ENCODE measurements at places on chromosomes 2 and 18. TPM values are rescaled to one million over a fixed set of nuclear protein-coding genes. Genes with fewer than 3 reads are reported as not detected.

- DNase-seq = no peak
- no peaks in the 10 kb centered on the region for H3K36me3 ChIP-seq
- H3K4me3 ChIP-seq = no peak overlapping the region
- H3K27me3 ChIP-seq = peaks cover 15% of the 10 kb centered on the region
- H3K4me1 ChIP-seq = no peaks in the 10 kb centered on the region
Observed at GRCh38 chr2:226667736-226668135, 131.9 kb downstream of the IRS1 start.

GRCh38 chr2:120180066-120180465 lies 43.1 kb downstream of the TMEM185B start:
- H3K27ac ChIP-seq = no peak overlapping the region
- H3K36me3 ChIP-seq = peaks cover 2% of the 10 kb centered on the region
- H3K4me1 ChIP-seq = peaks cover 55% of the 10 kb centered on the region
- H3K4me3 ChIP-seq = no peak overlapping the region

DNA sequence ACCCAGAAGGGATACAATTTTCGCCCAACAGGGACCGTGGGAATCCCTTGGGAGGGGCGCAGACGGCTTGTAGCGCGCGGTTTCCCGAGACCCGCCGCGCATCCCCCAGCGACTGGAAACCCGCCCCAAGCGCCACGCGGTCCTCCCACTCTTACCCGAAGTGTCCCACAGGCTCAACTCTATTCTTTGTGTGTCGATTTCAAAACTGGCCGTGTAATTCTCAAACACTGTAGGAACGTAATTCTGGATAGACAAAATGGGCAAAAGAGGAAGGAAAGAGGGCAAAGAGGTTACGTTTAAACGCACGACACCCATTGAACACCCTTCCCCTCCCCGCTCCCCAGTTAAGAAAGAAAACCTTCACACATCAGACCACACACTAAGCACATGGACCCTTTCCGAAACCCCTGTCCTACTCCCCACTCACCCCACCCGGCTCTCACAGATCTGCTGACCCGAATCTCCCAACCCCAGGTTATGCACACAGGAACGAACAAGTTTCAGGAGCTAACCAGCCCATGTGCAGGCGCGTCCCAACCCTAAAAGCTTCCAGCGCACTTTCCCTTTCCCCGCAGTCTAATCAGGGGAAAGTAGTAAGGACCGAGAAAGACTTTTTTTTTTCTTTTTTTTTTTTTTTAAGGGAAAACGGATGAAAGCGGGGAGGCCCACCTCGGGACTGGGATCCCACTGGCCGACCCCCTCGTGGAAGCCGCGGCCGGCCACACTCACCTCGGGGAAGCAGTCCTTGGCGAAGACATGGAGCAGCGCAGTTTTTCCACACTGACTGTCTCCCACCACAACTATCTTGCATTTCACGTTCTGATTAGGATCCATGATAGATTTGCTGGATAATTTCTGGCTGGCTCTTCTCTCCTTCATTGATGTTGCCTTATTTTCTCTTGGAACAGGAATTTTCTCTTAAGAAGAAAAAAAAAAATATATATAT lies 655 bp downstream of the RND3 start:
- H3K4me1 ChIP-seq = peaks cover 10% of the 10 kb centered on the region
- H3K27ac ChIP-seq = no peak overlapping the region
- peaks cover 58% of the 10 kb centered on the region for H3K27me3 ChIP-seq
- no peak overlapping the region for H3K4me3 ChIP-seq
- DNase-seq = peak; percentile 4
- no peaks in the 10 kb centered on the region for H3K36me3 ChIP-seq

DNA sequence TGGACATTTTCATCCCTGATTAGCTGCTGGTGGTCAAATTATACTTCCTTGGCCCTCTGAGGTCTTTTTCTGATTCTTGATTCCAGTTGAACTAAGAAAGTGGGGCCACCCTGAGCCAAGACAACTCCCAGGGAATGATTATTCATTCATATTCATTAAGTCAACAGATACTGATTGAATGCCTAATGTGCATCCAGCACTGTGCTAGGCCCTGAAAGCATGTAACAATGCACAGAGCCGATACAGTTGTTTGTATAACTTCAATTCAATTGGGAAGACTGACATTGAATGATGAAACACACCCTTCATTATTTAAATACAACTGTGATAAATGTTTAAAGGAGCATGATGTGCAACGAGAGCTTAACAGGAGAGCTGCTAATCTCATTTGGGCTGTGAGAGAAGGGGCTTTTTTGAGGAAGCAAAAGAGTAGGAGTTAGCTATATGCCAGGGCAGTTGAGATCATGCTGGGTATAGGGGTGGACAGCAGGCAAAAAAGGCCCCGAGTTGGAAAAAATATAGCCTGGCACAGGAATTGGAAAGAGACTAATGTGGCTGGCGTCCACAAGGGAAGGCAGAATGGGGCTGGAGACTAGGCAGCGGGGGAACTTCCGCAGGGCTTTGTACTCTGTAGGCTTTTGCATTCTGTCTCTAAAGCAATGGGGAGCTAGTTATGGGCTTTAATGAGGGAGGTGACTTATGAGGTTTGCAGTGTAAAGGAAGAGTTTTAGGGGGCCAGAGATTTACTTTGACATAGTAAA lies 57.2 kb upstream of the ACVR1 start:
- H3K27me3 ChIP-seq = no peaks in the 10 kb centered on the region
- H3K4me1 ChIP-seq = peaks cover 12% of the 10 kb centered on the region
- no peak overlapping the region for H3K4me3 ChIP-seq
- no peak overlapping the region for H3K27ac ChIP-seq
- DNase-seq = no peak
- no peaks in the 10 kb centered on the region for H3K36me3 ChIP-seq

CDH20 gene
- total RNA-seq = 0.09 TPM

- peak overlapping the region; percentile 100 for H3K27ac ChIP-seq
- DNase-seq = peak; percentile 54
- no peaks in the 10 kb centered on the region for H3K27me3 ChIP-seq
- H3K36me3 ChIP-seq = peaks cover 8% of the 10 kb centered on the region
- H3K4me1 ChIP-seq = peaks cover 39% of the 10 kb centered on the region
Observed at GRCh38 chr18:31942291-31942998, 483 bp downstream of the TRAPPC8 start.

- peaks cover 16% of the 10 kb centered on the region for H3K4me1 ChIP-seq
- peaks cover 44% of the 10 kb centered on the region for H3K27me3 ChIP-seq
- no peaks in the 10 kb centered on the region for H3K36me3 ChIP-seq
- H3K27ac ChIP-seq = no peak overlapping the region
Observed at GRCh38 chr18:37564711-37565100, 892 bp downstream of the CELF4 start.

DNA sequence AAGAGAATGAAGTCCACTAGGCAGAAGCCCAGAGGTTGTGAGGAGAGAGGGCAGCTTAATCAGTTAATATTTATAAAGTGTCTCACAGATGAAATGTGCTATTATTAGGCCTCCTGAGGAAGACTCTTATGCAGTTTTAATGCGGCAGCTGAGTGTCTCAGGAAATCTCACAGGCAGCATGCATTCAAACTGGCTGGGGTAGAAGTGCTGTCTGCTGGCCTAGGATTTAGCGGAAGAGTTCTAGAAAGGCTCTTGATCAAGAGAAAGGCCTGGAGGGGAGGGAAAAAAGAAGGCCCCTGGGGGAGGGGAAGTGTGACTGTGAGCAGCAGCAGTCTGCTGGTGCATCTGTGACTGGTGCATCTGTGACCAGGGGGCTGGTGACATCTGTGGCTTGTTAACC lies 133.0 kb downstream of the FSHR start:
- no peaks in the 10 kb centered on the region for H3K27me3 ChIP-seq
- DNase-seq = no peak
- H3K36me3 ChIP-seq = no peaks in the 10 kb centered on the region
- H3K4me1 ChIP-seq = no peaks in the 10 kb centered on the region
- H3K27ac ChIP-seq = no peak overlapping the region

FBXO15 gene
- 1.6 TPM for total RNA-seq
